CD4-positive, alpha-beta memory T cell (primary cell): ENCODE measurements at places on chromosomes 16 and 17.

- no peak overlapping the region for H3K4me3 ChIP-seq
- no peak for DNase-seq
- H3K4me1 ChIP-seq = no peaks in the 10 kb centered on the region
- H3K36me3 ChIP-seq = no peaks in the 10 kb centered on the region
Measured at GRCh38 chr17:76432712-76433336, 20.1 kb downstream of the UBE2O start.

- H3K36me3 ChIP-seq = no peaks in the 10 kb centered on the region
- H3K4me3 ChIP-seq = no peak overlapping the region
- peaks cover 61% of the 10 kb centered on the region for H3K27me3 ChIP-seq
- H3K27ac ChIP-seq = no peak overlapping the region
- H3K4me1 ChIP-seq = peaks cover 11% of the 10 kb centered on the region
Measured at GRCh38 chr17:48641541-48642058, 15.4 kb upstream of the HOXB9 start.

DNA sequence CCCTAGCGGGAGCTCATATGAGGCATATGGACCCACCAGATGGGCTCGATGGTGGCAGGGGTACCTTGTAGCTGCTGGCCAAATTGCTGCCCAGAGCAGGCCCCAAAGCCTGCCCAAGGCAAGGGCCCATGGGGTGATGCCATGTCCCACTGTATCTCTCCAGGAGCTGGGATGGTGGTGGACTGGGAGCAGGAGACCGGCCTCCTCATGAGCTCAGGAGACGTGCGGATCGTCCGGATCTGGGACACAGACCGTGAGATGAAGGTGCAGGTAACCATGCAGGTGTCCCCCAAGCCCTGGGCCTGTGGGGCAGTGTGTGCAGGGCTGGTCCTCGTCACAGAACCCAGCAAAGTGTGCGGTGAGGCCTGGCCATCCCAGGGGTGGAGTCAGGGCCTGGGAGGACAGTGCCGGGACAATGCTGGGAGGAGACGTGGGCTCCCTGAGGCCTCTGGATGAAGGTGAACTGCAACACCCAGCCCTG, 34.1 kb upstream of the CHMP6 start:
- H3K36me3 ChIP-seq = no peaks in the 10 kb centered on the region
- no peak for DNase-seq
- H3K27ac ChIP-seq = no peak overlapping the region
- no peak overlapping the region for H3K4me3 ChIP-seq

- no peaks in the 10 kb centered on the region for H3K27me3 ChIP-seq
- H3K4me3 ChIP-seq = no peak overlapping the region
- H3K27ac ChIP-seq = no peak overlapping the region
- H3K4me1 ChIP-seq = peaks cover 8% of the 10 kb centered on the region
Measured at GRCh38 chr16:56869513-56870275, 4.7 kb downstream of the SLC12A3 start.

- no peak overlapping the region for H3K27ac ChIP-seq
- no peak for DNase-seq
- no peaks in the 10 kb centered on the region for H3K36me3 ChIP-seq
- H3K4me3 ChIP-seq = no peak overlapping the region
- no peaks in the 10 kb centered on the region for H3K4me1 ChIP-seq
Measured at GRCh38 chr16:12178251-12178990, 201.9 kb downstream of the SNX29 start.
